Right hindlimb (tissue), 1 donor: ENCODE measurements at places on chromosomes 1 and 21.

- DNase-seq = no peak
Measured at GRCh38 chr1:238789916-238790667, 596.3 kb upstream of the CHRM3 start.

- no peak for DNase-seq
Measured at GRCh38 chr1:47469390-47469759, 31.5 kb downstream of the FOXD2 start.

DNA sequence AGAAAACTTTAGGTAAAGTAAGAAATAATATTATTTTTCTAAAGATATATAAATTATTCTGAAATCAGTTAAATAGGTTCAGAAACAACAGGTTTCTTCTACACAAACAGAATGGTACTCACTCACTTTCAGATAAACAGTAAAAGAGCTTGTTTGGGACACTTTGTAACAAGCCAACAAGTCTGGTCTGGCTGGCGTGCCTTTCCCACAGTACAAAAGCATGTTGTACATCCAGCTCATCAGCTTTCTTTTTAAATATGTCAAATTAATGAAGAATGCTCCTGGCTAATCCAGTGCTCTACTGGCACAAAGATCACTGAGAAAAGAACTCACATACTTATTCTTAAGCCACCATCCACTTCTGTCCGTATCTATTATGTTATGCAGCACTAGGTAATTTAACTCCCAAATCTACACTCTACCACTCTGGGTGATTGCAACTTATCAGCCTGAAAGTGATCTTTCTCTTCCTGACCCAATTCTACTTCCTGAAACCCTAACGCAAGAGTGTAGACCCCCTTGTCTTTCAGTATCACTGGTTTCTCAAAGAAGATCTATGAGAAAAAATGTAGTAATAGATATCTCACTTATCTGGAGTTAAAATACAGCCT is 32.6 kb downstream of the TRIT1 start:
- DNase-seq = no peak

- DNase-seq = no peak
Measured at GRCh38 chr1:225548140-225548857, 104.6 kb downstream of the ENAH start.
